ENCODE measurements at places on chromosomes 4 and X. TPM values are rescaled to one million over a fixed set of nuclear protein-coding genes. Genes with fewer than 3 reads are reported as not detected.
A peak's percentile ranks its signal among the peaks of the same experiment; 100 is the strongest.

DNA sequence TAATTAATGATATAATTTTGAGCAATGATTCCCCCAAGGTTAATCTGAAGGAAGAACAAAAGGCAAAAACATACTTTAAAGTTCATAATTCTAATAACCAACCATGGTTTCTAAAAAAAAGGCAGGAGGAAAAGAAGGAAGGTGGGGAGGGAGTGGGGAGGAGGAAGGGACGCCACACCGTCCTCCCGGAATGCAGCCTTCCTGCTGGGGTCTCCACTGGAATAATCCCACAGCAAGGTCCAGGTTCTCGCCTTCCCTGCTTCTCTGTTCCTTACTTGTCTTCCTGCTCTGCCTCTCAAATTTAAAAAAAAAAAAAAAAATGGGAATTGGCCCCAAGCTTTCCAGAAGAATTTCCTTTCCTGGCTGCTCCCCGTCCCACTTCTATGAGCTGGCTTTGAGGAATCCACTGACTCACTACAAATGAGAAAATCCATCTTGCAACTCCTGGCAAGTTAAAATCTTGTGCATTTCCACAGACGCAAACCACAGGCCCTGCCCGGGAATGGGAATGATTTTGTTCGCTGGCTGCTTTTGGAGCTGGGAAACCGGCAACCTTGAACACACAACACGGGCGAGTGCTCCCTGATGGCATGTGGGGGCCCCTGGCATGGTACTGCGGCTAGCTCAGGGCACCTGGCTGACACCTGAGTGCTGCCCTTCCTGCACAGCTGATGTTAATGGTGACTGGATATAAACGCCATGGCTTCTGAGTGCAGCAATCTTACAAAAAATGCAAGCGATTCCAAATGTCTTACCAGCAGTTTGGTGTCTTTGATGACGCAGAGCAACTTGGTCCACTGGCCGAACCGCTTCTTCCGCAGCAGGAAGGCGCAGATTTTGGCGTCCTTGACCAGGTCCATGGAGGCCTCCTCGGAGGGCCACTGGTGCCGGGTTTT is 97.0 kb downstream of the AFAP1 start:
- DNase-seq, result peak; percentile 31

DNA sequence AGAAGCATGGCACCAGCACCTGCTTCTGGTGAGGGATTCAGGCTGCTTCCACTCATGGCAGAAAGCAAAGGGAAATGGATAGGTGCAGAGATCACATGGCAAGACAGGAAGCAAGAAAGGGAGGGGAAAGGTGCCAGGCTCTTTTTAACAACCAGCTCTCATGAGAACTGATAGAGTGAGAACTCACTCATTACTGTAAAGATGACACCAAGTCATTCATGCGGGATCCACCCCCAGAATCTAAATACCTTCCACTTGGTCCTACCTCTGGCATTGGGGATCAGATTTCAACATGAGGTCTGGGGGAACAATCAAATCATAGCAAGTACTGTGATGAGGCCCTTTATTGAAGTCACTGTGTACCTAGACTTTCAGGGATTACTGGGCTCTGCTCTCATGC is 72.0 kb upstream of the PRDM5 start:
- DNase-seq, result no peak

KCTD8 gene
- 4.2 TPM for total RNA-seq

- DNase-seq, result no peak
Measured at GRCh38 chr4:15011166-15011565, 8.9 kb downstream of the CPEB2 start.

ACE2 gene
- 4.6 TPM for total RNA-seq

Data from thoracic aorta (tissue), 2 donors.